ENCODE measurements at places on chromosomes 7 and 10. TPM values are rescaled to one million over a fixed set of nuclear protein-coding genes. Genes with fewer than 3 reads are reported as not detected.

ANKRD22 gene
- not detected for total RNA-seq

GRCh38 chr10:31958856-31959255, 30.2 kb upstream of the ARHGAP12 start:
- DNase-seq = no peak

GRCh38 chr7:40621592-40621998, 486.8 kb downstream of the SUGCT start:
- DNase-seq = no peak

GRCh38 chr7:31885171-31885570, 185.0 kb downstream of the PDE1C start:
- no peak for DNase-seq

DNA sequence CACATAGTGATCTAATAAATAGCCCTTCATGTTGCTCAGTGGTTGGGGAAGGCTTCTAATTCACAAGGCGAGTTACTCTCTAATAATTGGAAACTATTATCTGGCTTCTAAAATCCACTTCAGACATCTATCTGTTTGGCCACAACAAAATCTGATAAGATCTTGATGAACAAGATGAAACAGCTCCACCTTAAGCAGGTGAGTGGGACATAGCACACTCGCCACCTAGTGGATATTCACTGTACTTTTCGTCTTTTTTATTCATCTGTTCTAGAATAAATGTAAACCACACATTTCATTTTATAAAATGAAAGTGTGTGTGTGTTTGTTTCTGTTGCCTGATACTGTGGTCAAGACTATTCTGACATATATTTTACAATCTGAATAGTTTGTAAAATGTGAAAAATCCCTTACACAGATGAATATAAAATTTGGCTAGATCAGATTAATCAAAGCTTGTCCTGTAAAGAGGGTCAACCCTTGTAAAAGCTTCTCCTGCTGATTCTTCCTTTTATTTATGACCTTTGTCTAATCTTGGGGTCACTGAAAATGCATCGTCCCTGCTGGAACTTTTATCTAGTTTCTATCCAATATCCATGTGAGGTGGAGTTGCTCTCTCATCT, 26.5 kb upstream of the CNTNAP2 start:
- no peak for DNase-seq

- peak; percentile 66 for DNase-seq
Observed at GRCh38 chr7:142602756-142603155, 146.5 kb upstream of the PRSS1 start.

DNA sequence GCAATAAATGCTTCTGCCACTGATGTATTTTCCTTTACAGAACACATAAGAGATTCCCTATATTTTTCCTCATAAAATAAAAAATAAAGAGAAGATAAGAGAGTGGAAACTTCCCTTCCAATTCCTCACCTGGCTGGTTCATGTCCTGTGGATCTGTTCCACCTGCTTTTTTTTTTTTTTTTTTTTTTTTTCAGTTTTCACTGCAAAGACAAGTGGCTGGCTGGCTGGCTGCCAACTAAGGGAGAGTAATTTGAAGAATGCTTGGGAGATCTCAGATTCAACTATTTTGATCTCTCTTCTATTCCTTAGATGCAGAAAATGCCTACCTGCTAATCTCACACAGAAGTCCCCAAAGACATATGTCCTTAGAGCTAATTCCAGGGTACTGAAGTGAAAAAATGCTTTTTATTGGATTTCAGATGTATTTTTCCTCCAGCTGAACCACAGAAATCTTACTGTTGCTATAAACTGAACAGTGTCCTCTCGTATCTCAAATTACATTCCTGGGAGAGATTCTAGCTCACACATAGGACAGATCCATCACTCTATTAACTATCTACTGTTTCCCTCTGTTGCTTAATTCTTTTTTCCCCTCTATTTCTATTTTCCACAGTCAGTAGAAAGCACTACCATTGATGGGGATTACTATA, 120.8 kb downstream of the NRCAM start:
- DNase-seq = peak; percentile 17

Measured in tibial nerve (tissue), 4 donors.